ENCODE measurements at places on chromosomes 1 and 21.

- DNase-seq = no peak
These were observed 6.2 kb downstream of the TMEM125 start for GRCh38 chr1:43275826-43276620.

GRCh38 chr1:108502624-108503023, 52.5 kb downstream of the NBPF6 start:
- DNase-seq = peak; percentile 6

DNA sequence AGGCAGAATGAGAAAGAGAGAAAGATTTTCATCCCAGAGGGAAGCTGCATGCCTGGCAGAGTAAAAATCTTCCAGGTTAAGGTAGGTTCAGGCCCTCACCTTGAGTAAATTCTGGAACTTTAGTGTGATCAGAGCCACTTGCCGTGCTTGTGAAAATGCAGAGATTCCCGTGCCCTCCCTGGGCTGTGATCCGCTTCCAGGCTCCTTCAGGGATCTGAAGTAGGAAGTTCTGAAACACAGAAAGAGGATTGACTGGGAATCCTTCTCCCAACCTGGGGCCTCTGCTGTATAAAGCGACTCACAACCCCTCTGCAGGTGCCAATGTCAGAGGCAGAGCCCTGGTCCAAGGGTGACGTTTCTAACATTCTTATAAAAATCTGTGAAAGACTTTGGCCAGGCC, 26.6 kb downstream of the NUAK2 start:
- no peak for DNase-seq

DNA sequence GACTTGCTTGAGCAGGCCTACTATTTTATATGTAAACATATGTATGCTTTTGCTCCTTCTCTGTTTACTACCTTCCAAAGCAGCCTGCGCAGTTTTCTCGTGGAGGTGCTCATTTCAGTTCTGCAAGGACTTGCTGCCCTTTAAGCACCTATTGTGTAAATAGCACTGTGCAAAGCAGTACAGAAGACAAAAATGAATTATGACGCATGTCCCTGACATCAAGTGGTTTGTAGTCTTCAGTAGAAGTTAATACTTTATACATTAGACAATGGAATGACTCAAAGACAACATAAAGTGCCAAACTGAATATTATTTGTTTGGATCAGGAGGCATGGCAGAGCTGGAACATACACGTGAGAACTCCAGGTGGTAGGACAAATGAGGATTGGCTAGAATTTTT, 611.7 kb downstream of the LMO4 start:
- no peak for DNase-seq

DNA sequence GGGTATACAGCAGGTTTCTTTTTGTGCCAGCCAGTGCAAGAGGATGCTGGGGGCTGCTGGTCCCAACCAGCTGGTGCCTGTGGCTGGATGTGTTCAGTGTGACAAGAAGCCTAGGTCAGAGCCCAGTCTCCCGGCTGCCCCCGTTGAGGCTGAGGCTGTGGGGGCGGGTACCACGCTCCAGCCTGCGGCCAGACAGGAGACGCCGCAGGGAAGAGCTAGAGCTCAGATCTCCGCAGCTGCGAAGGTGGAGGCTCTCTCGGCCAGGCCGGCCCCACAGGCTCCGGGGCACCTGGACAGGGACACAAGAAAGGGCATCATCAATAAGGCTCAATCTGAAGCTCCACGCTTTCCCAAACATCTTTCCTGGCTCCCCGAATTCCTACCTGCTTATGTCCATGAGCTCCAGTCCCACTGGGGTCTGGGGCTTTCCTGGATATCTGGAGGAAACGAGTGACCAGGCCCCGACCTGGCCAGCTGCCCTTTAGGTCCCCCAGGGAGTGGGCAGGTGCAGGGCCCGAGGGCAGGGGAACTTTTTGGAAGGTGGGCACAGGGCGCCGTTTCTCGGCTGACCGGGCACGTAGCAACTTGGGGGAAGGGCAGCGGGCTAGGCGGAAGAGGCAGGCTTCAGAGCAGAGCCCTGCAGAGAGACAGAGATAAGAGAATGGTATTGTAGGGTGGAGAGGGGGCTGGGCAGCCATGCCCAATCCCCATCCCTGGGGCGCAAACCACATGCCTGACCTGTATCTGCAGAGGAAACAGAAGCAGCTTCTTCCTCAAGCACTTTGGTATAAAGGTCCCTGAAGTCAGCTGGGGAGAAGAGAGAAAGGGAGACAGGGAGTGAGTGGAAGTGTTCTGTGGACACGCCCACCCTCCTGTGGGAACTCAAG, 7.4 kb downstream of the ENTREP3 start:
- DNase-seq = no peak
